Stimulated activated CD8-positive, alpha-beta memory T cell treated with anti-CD3 and anti-CD28 coated beads, Interleukin-7, amount 100 ng/mL, for 1 hour (primary cell): ENCODE measurements at places on chromosomes 12 and 14.
A peak's percentile ranks its signal among the peaks of the same experiment; 100 is the strongest.

DNA sequence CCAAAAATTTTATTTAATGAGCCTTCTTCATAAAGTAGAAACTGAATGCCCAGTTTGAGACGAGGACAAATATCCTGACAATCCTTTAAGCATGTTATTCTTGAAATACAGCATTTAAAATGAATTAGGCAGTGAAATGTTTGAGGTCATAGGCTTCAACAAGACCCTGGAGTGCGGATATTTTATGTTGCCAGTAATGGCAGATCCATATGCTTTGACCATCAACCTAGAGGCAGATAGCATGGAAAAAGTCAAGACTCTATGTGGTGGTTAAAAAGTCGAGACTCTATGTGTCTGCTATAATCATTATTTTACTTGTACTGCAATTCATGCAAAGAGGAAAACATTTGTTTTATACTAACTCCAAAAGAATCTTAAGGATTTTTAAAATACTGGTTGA lies 2.0 kb upstream of the MAP4K5 start:
- no peak for DNase-seq

DNA sequence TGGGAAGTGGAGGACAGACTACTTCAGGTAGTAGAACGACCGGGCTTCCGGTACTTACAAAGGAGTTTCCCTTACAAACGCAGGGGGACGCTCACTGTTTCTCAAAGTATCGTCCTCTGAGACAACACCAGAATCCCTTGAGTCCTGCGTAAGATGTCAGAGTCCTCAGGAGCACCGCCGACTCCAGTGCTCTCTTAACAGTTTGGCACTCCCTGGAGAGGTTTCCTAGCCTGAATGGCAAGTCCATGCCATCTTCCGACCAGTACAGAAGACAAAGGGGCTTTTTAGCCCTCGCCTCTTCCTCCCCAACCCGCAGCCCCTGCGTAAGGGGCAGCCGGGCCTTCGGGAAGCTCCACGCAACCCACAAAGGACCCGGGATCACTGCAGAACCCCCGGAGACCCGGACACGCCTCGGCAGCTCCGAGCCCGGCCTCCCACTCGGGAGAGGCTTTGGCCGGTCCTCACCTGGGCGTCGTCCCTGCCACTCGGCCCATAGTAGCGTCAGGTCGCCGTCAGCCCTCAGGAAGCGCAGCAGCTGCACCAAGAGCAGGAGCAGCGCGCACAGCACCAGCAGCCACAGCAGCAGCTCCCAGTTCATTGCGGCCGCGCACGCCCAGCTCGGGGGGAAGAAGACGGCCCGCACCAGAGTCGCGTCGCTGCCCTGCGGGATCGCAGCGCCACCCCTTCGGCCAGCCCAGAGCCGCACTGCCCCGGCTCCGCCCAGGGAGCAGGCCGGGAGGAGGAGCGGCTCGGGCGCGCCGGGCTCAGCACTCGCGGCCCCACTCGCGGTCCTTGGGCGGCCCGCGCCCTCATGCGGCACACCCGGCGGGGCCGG lies at the start of gene DHRS7:
DHRS7 (minus strand) TSS at position 687 of the 835 bp plus-strand sequence; CDS start at position 598, 89 bp downstream.
- DNase-seq, result peak; percentile 43

DNA sequence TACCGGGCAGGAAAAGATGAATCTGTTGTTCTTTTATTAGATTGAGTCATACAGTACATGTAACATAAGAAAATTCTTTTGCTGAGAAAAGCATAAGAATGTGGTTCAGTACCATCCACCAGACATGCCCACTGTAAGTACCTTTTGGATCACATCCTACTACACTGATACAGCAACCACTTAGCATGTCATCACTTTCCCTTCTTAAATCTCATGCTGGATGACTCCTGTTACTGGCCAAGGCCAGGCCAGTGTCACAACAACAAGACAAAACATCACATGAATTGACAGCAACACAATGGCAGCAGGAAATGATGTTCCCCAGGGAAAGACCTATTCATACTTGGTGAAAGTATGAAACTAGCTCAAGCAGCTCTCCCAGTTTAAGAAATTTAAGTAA lies 46.4 kb downstream of the STXBP6 start:
- DNase-seq, result no peak

- DNase-seq, result no peak
Observed at GRCh38 chr14:87325741-87326140, 667.2 kb downstream of the GALC start.

GRCh38 chr14:23299211-23299957 lies 3.3 kb downstream of the PPP1R3E start:
- DNase-seq, result no peak

DNA sequence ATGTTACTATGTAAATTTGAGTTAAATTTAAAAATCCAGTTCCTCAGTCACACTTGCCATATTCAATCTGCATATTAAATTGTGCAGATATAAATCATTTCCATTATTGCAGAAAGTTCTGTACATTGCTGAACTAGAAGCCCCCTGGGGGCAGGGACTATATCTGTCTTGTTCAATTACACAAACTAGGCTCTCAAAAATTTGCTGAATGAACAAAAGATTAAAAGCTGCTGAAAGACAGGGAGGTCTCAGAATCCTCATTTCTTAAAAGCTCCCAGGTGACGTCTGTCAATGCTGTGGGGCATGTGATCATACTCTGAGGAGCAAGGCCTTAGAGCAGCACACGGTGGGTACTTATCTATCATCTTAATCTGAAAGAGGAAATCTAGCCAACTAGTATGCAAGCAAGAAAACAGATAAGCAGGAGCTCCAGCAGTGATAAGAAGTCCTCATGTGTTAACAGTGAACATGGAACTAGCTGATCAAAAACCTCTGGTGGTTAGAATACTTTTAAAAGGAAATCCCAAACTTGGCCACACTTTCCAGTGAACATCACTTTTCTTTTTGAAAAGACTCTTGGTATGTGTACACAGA lies 60.5 kb downstream of the APPL2 start:
- no peak for DNase-seq
